Activated T-cell treated with anti-CD3 and anti-CD28 coated beads for 1 hour (primary cell): ENCODE measurements at places on chromosomes 7 and 10.

DNA sequence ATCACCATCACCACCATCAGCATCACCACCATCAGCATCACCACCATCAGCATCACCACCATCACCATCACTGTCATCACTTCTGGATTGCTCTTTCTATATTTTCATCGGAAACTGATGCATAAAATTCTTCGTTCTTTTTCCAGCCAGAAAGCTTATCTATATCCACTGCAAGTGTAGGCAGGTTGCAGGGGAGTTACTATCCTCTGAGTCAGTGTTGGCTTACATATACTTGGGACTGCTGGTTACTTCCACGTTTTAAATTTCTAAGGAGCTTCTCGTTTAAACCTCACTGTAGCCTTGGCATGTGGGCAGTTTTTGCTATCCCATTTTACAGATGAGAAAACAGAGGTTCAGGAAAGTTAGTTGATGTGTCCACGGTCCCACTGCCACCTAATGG, 66.1 kb downstream of the FOXL3 start:
- no peak for DNase-seq

- no peak for DNase-seq
These were observed 27.0 kb downstream of the MMD2 start for GRCh38 chr7:4931943-4932342.

DNA sequence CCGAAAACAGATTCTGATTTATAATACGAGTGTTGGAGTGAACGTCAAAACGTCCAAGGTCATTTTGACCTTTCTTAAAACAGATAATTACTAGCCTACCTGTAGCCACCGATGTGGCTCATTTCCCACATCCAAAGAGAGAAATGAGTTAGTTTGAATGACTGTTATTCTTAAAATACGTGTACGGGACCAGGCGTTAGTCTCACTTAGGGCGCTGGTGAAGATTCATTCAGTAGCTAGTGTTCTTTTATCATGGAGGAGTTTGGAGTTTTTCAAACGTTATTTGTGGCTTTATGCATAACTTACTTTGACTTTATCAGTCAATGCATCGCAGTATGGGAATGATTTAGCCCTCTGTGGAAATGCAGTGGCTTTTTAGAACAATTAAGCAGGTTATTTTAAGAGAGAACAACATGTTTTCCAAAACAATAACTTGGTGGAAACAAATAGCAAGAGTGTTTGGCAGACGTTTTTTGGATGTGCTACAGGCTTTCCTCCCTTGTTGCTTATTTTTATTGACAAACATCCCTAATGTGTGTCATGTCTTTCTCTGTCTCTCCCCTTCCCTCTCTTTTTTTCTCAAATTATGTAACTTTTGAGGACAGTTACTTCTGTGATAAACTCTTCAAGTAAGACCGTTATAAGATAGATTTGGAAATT, 1.6 kb downstream of the BICC1 start:
- no peak for DNase-seq

GRCh38 chr7:157979636-157980340, 607.8 kb downstream of the PTPRN2 start:
- no peak for DNase-seq

- no peak for DNase-seq
These were observed 336.3 kb upstream of the MAGI2 start for GRCh38 chr7:79789584-79790345.

GRCh38 chr7:102289057-102289456, 2.4 kb downstream of the SH2B2 start:
- no peak for DNase-seq

GRCh38 chr10:11896549-11897200, 73.5 kb downstream of the PROSER2 start:
- no peak for DNase-seq

GRCh38 chr10:132167976-132168375, 18.8 kb upstream of the DPYSL4 start:
- DNase-seq: no peak

DNA sequence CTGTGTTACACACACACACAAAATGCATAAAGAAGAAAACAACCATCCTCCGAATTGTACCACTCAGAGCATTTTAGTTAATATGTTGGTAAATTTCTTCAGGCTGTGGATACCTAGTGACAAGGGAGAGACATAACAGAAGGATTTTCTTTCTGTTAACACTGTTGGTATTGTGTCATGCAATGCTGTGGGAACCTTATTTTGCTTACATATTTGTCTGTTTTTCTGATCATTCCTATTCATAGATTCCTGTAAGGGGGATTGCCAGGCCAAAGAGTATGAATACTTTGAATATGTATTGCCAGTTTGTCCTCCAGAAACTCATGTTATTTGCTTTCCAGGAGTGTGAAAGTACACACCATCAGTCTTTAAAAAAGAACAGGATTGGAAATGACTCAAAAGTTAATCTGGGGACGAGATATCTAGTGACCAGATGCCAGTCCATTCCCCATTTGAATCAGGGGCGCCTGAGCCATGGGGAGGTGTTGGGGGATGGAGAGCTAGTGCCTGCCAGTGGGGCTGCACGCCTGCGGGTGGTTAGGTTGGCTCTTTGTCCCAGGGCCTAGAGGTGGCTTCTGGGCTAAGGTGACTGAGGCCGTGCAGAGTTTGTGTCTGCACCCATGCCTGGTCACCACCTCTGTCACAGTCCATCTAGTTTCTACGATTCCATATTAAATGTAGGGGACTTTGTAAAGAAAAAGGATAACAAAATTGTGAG, 142.0 kb downstream of the PTPN20 start:
- DNase-seq: no peak

DNA sequence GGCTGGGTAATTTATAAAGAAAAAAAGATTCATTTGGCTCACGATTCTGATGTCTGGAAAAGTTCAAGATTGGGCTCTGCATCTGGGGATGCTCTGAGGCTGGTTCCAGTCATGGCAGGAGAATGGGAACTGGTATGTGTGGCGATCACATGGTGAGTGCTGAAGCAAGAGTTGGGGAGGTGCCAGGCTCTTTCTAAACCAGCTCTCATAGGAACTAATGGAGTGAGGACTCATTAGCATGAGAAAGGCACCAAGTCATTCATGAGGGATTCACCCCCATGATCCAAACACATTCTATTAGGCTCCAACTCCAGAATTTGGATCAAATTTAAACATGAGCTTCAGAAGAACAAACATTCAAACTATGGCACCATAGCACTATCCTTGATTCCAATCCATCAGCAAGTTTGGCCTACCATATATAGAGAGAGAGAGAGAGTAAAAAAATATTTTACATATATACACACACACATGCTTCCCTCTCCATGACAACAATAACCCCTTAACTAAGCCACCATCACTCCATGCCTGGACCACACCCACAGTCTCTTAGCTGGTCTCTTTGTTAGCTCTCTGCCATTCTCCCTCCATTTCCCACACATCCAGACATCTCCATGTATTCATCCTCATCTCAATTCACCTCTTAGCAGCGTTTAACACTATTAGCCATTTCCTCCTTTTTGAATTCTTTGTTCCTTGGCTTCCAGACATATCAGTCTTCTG, 57.9 kb downstream of the NPY start:
- no peak for DNase-seq

DNA sequence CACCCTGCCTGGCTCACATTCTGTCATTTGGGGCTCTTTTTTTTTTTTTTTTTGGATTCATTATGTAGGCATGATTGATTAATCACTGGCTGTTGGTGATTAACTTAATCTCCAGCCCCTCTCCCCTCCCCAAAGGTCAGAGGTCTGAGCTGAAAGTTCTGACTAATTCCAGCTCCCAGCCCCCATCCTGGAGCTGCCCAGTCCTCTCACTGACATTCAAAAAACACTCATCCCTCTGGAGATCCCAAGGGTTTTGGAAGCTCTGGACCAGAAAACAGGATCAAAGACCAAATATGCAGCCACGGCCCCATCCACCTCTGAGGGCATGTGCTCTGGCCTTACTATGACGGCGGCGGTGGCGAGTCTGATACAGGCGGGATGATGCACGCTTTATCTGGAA, 53.8 kb downstream of the RBM17 start:
- DNase-seq: no peak

- DNase-seq: no peak
These were observed 13.1 kb downstream of the IFT22 start for GRCh38 chr7:101308245-101309085.

DNA sequence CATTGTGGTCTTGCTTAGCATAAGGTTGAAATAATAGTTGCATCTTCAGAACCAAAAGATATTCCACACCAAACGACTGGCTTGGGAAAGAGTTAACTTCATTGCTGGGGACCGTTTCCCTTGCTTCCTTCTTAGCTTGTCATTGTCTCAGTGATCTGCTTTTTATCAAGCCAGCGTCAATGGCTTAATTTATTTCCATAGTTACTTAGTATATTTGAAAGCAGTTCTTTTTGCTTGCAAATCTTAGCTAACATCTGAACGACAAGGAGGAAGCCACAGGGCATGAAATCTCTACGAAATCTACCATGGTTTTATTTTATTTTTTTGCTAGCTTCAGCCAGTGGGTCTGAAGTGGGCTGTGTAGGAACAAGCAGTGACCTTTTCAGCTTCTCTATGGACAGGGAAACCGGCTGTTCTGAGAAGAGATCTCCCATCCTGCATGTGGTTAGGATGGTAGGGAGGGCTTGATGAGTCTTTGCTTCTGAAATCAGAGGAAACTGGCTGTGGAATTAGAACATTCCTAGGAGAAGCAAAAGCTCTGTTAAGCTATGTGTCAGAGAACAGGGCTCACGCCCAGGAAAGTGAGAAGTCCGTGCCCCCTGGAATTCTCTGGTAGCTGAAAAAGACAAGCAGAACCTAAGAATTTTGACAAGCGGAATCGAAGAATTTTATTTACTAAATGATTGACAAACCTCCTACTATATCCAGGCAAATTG, 8.0 kb downstream of the SLC18A2 start:
- no peak for DNase-seq

- no peak for DNase-seq
These were observed 141.9 kb downstream of the GRM3 start for GRCh38 chr7:86785641-86786040.

- DNase-seq: no peak
These were observed 80.5 kb upstream of the RNF32 start for GRCh38 chr7:156560075-156560474.

DNA sequence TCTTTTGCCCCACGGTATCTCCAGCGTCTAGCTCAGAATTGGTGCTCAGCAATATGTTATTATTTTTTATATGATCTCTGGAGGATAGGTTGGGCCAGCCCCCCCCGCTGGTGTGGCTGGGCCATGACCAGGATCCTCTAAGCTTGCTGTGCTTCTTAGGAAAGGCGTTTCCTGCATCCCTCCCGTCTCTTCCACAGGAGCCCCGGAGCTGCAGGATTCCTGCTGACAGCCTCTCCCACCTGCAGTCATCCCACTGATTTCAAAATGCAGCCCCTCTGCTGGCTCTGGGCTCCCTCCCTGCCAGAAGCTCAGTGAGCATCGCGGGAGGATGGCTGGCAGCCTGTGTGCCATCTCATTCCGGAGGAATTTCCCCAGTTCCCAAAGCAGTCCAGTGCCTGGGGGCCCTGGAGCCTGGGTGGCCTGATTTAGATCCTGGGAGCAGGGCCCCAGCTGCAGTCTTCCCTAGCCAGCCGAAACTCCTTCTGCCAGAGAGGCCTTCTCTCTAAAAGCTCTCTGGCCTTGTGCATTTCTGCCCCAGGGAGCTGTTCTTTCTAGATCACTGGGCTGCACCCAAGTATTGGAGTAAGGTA, 21.8 kb upstream of the GOLGA7B start:
- DNase-seq: no peak

GRCh38 chr7:50644586-50644985, 79.4 kb upstream of the DDC start:
- no peak for DNase-seq

- no peak for DNase-seq
These were observed 31.6 kb upstream of the KCNIP2 start for GRCh38 chr10:101875068-101875688.

GRCh38 chr7:1651031-1651446, 19.0 kb upstream of the ELFN1 start:
- DNase-seq: no peak

DNA sequence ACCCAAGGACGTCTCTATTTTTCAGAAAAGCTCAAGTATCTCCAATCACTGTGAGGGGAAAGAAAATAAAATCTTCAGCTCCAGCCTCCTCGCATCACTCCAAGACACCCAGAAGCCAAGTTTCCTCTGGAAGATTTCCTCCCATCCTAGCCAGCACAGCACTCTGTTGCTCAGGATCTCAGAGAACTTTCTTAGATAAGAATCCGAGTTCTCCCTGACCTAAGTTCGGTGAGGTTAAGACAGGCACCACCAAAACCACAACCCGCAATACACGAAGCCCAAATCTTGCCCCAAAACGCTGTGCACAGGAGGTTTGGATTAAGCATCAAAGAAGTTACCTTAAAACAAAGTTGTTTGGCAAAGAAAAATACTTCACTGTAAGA, 4.2 kb downstream of the FAM53B start:
- no peak for DNase-seq

GRCh38 chr7:78127009-78127408, 328.4 kb downstream of the PHTF2 start:
- DNase-seq: no peak

DNA sequence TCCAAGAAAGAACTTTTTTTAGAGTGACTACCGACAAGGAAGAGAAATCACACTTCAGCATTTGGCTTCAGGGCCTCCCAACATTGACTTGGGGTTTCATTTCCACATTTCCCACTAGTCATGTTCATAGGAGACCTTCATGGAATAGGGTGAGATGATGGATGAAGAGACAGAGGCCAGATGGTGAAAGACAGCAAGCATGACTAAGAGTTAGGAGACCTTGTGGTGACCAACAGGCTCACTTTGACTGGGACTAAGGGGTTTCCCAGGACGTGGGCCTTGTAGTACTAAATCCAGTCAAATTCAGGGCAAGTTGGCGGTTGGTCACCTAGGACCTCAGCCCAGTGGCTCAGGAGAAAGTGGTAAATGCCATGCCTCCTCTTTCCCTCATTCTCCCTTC, 3.0 kb upstream of the GIMAP5 start:
- DNase-seq: no peak

DNA sequence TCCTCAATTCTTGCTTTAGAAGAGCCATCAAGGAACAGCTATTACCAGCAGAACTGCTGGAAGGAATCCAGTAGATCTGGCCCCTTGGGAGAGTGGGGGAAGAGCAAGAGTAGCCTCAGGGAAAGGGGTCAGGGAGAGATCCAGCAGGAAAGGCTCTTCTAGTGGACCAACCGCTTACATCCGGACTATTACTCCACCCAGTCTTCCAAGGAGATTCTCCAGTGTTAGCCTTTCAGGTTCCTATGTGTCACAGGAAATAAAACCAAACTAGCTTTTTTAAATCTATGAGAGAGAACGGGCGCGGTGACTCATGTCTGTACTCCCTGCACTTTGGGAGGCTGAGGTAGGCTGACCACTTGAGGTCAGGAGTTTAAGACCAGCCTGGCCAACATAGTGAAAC, 34.3 kb downstream of the TET1 start:
- DNase-seq: no peak
